HEK293T (cell line): ENCODE measurements at places on chromosomes 3 and 15.
A peak's percentile ranks its signal among the peaks of the same experiment; 100 is the strongest.

DNA sequence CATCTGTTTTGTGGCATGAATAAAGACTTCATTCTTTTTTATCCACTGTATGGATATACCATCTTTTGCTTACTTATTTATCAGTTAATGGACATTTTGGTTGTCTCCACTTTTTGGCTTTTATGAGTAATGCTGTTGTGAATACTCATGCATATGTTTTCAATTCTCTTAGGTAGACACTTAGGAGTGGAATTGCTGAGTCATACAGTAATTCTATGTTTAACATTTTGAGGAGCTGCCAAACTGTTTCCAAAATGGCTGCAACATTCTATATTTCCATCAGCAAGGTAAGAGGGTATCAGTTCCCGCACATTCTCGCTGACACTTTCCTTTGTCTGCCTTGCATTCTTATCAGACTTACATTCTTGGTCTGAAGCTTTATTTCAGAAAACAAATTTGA lies 191.1 kb downstream of the WNT5A start:
- DNase-seq = no peak

GRCh38 chr3:20424086-20424485 lies 238.1 kb upstream of the SGO1 start:
- DNase-seq = no peak

- peak; percentile 30 for DNase-seq
Observed at GRCh38 chr3:14358426-14359211, 43.8 kb upstream of the SLC6A6 start.

- DNase-seq = no peak
Observed at GRCh38 chr15:61425934-61426333, 196.8 kb upstream of the RORA start.

GRCh38 chr3:66442254-66443117 lies 58.3 kb downstream of the LRIG1 start:
- no peak for DNase-seq

- no peak for DNase-seq
Observed at GRCh38 chr15:92674347-92674746, 18.8 kb upstream of the FAM174B start.

GRCh38 chr3:68288085-68288484 lies 633.7 kb upstream of the SUCLG2 start:
- no peak for DNase-seq

DNA sequence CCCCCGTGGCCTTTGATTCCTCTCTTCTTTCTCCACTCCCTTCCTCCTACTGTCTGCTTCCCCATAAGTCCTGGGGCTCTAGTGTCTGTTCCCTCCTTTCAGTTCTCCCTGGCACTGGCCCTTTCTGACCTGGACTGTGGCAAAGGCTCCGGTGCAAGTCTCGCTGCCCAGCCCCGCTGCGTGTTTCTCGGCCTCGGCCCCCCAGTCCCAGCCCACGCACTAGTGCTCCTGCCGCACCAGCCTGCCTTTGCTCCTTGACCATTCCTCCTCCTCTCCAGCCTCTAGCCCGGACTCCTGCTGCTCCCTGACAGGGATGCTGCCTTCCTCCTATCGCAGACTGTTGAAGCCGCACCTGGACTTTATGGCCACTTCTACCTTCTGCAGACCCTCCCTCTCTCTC lies 2.1 kb downstream of the TM6SF1 start:
- no peak for DNase-seq

GRCh38 chr15:60391722-60392315 lies 6.0 kb downstream of the ANXA2 start:
- DNase-seq = no peak

GRCh38 chr15:77525400-77525811 lies 104.7 kb downstream of the HMG20A start:
- no peak for DNase-seq

- no peak for DNase-seq
Observed at GRCh38 chr15:58934521-58934920, 1.0 kb upstream of the SLTM start.

- DNase-seq = no peak
Observed at GRCh38 chr3:15630646-15631350, 29.3 kb downstream of the BTD start.

GRCh38 chr3:10925436-10926255 lies 66.9 kb upstream of the SLC6A1 start:
- DNase-seq = no peak

GRCh38 chr3:66039590-66039887 lies 821 bp upstream of the MAGI1 start:
- DNase-seq = peak; percentile 42

- DNase-seq = no peak
Observed at GRCh38 chr3:157523814-157524213, 20.6 kb upstream of the VEPH1 start.

DNA sequence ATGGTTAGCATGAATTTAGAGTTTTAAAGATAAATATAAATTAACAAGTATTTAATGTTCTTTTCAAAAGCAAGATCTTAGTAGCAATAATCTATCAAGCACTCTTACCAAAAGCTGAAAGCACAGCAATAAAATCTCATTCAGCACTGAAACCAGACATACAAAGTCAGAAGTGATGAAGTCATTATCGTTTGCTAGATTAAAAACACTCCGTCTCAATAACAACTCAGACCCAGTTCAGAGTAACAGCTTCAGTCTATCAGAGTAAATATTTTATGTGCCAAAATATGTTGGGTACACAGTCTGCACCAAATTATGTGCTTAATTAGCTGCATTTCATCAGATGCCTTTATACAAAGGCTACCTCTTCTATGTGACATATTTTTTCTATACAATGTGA lies 41.6 kb downstream of the CPA3 start:
- DNase-seq = no peak

- no peak for DNase-seq
Observed at GRCh38 chr15:95162967-95163531, 931.7 kb downstream of the MCTP2 start.

- no peak for DNase-seq
Observed at GRCh38 chr3:12702501-12702900, 38.6 kb upstream of the RAF1 start.

DNA sequence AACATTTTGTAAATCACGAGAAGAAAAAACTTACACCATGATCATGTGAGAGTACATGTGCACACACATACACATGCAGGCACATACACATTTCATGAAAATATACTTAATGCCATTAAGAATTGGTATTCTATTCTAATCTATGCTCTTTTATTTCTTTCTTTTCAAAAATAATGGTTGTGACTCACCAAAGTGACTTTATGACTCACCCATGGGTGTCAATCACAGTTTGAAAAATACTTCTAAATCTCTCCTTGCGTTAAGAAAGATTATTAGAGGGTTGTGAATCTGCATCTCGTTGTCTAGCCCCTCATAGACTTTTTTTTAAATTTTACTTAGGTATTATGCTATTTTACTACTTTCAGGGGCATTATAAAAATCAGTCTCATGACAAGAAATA lies 254.2 kb downstream of the TUSC7 start:
- DNase-seq = no peak

DNA sequence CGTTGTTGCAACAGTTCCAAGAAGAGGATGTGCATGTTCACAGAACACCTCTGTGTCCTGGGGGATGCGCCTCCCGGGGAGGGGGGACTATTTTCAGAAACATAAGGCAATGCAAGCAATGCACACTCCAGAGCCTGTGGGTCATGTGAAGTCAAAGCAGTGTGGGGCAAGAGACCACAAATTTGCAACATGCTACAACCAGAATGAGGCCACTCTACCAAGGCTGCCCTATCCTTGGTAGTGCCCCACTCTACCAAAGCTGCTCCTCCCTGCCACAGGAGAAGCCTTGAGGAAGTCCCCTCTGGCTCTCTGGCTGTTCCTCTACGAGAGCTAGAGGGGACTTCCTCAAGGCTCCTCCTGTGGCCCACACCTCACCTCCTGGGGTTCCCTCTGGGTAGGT lies 8.4 kb upstream of the NR2C2 start:
- no peak for DNase-seq

DNA sequence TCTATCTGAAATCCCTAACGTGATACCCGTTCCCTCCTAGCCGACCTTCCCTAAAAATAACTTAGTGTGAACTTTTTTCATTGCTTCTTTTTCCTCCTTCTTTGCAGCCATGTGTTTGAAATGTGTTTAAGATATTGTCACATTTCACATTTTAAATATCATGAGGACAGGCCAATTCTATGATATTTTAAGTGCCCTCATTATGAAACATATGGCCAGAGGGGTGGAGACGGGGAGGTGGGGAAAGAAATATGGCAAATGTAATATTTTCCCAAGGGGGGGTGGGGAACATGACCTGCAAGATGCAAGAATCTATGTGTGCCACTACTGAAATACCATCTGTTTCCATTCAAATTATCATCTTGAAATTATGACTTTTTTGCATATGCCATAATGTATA lies 1039.2 kb downstream of the AGBL1 start:
- no peak for DNase-seq

DNA sequence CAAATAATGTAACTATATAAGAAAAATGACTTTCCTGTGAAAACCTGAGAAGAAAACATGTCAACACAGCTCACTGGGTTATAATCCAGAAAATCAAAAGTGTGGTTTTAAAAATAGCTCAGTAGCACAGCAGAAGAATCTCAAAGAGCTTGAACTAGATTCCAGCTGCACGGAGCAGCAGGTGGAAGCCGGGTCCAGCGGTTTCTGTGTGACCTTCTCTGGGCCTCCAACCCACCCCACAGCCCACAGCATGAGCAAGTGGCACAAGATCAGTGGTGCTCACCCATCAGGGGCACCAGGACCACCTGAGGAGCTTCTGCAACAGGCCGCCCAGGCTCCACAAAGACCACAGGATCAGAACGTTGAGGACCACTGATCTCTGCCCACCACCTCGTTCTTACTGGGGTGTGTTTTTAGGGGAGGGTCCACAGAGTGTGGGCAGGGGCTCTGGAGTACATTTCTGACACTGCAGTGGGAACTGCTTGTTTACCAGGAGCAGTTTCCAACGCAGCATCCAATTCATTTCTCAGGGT lies 23.2 kb downstream of the SLC41A3 start:
- DNase-seq = peak; percentile 1

DNA sequence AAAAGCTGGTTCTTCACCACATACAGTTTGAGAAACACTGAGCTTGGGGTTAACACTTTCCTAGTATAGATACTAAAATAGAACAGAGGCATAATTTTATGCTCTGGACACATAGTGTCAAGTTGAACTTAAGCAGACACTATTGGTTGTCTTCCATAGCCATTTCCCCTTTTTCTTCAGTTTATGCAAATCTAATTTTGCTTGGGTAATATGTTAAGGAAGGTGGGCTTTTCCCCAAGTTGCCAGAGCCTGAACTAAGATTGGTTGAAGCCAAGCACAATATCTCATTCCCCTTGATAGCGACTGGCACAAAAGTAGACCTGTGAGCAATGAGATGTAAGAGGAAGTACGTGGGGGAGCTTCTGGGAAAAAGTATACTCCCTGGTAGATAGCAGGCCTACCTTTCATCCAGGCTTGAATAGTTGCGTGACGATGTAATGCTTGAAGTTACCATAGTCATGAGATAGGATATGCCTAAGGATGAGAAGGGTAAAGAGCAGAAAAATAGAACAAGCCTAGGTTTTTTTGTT lies 4.5 kb upstream of the POPDC2 start:
- DNase-seq = no peak

- DNase-seq = no peak
Observed at GRCh38 chr3:173719585-173719984, 322.0 kb downstream of the NLGN1 start.

- no peak for DNase-seq
Observed at GRCh38 chr3:183537295-183537730, 18.2 kb downstream of the KLHL6 start.

GRCh38 chr3:160587105-160587504 lies 21.7 kb upstream of the KPNA4 start:
- DNase-seq = no peak

DNA sequence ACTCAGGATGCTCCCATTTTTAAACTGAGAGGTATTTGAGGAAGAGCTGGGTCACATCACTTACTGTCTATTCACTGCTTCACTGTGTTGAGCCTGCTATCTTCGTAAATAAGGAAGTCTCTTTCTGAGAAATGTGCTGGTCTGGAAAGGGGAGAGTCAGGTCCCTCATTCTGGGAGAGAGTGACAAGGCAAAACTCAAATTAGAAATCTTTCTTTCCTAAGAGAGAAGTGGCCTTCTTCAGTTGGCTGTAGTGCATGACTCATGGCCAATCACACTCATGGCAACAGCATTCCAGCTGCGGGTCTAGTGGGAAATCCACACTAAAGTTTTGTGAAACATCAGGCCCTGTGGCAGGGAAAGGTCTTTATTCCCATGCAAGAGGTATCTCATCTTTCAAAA lies 11.5 kb upstream of the TIMP4 start:
- no peak for DNase-seq

DNA sequence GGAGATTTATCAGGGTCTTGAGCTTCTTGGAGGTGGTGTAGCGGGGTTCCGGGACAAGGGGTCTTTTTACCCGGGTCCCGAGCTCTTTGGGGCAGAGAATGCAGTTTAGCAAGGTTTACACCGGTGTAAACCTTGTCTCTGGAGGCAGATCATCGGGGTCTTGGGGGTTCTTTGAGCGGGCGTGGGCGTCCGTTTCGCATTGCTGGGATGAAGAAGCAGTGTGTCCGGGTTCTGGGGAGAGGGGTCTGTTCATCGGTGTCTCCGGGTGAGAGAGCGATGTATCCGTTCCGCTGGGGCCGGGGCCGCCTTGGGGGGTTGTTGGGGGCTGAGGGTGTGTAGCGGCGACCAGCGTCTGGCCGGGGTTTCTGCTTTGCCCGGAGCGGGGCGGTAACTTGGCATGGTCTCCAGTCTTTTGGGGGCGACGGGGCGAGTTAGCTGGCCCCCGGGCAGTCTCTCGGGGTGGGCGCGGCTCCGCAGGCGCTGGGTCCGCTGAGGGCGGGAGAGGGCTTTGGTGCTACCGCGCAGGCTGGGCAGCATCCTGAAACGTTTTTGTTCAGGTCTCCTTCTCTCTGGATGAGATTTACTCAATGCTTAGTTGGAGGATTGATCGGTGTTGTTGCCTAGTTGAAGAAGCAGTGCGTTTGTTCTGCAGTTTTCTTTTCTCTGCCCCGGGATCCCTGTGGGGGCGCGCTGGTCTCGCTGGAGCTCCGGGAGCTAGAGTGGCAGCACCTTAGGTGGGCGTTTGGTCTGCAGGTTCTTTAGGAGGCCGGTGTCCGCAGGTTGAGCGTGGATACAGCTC lies 843 bp downstream of the GLCE start:
- DNase-seq = peak; percentile 37

GRCh38 chr15:99906793-99907192 lies 173.6 kb upstream of the LYSMD4 start:
- DNase-seq = no peak

DNA sequence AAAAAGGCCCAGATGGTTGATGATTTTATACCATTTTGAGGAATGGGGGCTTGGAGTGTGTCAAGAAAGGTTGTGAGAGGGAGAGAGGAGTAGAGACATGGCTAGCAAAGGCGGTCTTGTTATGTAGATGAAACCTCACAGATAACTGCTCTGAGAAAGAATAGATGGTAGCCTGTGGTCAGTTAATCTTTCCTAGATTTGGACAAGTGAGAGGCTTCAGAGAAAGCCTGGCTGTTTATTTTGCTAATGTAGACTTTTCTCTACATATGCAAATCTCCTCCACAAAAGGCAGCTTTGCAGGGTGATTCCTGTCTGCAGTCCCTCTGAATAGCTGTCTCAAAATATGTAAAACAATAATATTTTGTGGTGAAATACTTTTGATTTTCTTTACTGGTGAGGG lies 177.3 kb downstream of the OTOL1 start:
- no peak for DNase-seq

- DNase-seq = no peak
Observed at GRCh38 chr3:98971169-98971681, 69.7 kb upstream of the DCBLD2 start.
